ENCODE measurements at places on chromosomes 4 and X.

- no peak for DNase-seq
These were observed 99.0 kb downstream of the ASB9 start for GRCh38 chrX:15170927-15171326.

DNA sequence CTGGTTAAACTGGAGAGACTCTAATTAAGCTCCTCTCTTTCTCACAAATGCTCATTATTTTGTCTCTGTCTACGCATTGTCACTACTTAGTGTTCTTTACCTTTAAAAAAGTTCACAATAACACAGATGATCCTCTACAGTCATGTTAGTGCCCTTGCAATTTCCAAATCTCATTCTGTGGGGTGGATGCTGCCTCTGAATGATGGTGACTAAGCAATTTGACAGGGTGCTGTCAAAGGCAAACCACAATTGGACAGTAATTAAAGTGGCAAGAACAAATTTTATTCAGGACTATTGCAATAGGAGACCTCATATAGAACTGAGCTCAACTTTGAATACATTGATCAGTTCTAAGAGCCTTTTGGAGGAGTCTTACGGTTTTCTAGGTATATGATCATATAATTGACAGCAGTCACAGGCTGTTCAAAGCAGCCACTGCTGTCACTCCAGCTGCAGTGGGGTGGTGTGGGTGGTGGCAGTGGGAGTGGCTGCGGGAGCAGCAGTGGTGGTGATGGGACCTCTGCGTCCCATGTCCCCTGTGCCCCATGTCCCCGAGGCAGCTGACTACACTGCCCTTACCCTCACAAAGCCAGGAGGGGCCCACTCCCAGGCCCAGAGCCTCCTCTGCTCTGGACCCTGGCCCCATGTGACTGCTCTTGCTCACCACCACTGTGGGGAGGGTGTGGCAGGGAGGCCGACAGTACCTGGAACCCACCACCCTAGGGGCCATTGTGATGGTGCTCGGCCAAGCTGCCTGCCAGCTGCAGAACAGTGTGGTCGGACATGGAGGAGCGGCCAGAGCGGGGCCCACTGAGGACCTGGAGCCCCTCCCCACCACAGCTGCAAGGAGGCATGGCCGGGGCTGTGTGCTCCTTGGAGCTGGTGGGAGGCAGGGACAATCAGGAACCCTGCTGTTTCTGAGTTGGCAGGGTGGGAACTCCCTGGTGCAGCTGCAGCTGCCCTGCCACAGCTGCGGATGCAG is 30.4 kb upstream of the PAGE1 start:
- DNase-seq, result no peak

GRCh38 chr4:7815562-7815961 is 124.1 kb downstream of the AFAP1 start:
- no peak for DNase-seq

DNA sequence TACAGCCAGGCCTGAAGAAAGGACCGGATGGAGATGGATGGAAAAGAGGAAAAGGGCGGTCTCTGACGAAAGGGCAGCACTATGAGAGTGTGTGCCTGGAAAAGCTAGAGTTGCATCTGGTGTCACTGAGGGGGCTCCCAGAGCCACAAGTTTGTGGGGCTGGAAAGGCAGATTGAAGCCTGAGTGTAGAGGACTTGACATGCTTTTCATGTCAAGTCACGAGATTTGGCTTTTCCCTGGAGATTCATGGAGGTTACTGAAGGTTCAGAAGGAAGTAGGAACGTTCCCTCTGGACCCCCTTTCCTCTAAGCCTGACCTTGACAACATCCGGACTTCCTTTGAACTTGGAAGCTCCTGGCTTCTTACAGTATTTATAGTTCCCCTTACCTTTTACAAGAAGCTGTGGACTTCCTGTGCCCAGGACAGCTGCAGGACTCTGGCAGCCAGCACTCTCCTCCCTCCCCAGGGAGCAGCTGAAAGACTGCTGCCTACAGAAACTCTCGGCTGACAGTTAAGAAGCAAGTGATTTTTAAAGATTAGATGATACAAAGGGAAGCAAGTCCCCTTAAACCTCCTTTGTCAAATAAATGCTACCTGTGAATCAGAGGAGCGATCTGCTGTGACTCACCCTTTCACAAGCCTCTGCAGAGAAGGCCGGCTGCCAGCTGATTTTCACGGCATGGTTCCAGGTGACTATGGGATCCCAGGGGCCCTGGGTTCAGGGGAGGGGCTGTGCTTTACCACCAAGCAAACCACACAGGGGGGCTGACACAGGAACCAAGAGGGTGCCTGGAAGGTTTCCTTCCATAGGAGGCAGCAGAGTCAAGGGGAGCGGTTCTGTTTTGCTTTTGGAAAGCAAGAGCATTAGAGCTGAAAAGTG is 72.9 kb upstream of the STIM2 start:
- peak; percentile 26 for DNase-seq

DNA sequence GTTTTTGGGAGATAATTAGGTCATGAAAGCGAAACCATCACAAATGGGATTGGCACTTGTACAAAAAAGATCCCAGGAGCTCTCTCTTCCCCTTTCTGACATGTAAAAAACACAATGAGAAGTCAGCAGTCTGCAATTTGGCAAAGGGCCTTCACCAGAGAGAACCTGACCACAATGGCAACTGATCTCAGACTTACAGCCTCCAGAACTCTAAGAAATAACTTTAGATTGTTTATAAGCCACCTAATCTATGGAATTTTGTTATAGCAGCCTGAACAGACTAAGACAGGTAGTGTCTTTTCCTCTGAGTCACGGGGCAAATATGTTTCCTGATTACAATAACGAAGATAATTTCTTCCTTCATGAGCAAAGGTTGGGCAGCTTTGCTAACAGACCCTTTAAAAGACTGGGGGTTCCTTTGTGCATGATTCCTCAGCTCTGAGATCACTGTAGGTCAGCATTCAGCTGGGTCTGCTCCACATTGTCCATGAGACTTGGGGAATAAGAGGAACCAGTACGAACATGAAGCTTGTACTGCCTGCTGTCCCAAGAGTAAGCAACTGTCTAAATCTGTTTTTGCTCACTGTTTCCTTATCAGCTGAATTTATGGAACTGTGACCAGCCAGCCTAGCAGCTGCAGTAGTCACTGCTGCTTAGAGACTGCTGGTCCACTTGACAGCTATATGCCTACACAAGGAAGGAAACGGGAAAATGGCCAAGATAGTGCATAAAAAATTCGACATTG is 191.6 kb downstream of the ANAPC10 start:
- DNase-seq, result no peak

All from NK-92 treated with Interleukin-12 subunit alpha and Interleukin-12 subunit beta, amount 100 ng/mL, for 24 hours (cell line).